HFFc6 (cell line): ENCODE measurements at places on chromosomes 12 and 14.

DNA sequence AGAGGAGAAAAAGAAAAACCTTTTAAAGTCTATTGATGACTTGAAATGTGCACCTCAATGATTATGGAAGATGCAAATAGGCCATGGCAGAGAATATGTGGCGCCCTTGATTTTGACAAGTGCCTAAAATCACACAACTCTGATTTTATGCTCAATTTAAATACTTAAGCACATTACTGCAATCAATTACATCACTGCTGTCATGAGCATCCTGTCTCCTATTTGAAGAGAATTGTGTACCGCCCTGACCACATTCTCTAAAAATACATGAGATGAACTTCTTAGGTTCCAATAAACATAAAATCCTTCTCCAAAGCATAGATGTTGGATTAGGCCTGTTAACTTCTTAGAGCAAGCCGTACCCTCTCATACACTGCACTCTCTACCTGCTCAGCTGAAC is 1.6 kb downstream of the TXNDC16 start:
- DNase-seq = no peak

- no peak for DNase-seq
Measured at GRCh38 chr12:71935594-71935993, 3.1 kb upstream of the TPH2 start.

- no peak for DNase-seq
Measured at GRCh38 chr12:106048676-106049075, 90.1 kb downstream of the NUAK1 start.

DNA sequence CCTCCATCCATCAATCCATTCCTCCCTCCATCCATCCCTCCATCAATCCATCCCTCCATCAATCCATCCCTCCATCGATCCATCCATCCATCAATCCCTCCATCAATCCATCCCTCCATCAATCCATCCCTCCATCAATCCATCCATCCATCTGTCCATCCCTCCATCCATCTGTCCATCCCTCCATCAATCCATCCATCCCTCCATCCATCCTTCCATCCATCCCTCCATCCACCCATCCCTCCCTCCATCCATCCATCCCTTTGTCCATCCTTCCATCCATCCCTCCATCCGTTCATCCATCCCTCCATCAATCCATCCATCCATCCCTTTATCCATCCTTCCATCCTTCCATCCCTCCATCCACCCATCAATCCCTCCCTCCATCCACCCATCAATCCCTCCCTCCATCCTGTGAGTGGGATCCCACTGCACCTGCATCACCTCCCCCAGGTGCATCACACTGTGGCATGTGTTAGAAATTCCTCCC is 338.1 kb upstream of the SFSWAP start:
- DNase-seq = no peak

- peak; percentile 73 for DNase-seq
Measured at GRCh38 chr12:30691122-30691879, 4.4 kb downstream of the IPO8 start.
